ENCODE measurements at places on chromosomes 11 and 22.

DNA sequence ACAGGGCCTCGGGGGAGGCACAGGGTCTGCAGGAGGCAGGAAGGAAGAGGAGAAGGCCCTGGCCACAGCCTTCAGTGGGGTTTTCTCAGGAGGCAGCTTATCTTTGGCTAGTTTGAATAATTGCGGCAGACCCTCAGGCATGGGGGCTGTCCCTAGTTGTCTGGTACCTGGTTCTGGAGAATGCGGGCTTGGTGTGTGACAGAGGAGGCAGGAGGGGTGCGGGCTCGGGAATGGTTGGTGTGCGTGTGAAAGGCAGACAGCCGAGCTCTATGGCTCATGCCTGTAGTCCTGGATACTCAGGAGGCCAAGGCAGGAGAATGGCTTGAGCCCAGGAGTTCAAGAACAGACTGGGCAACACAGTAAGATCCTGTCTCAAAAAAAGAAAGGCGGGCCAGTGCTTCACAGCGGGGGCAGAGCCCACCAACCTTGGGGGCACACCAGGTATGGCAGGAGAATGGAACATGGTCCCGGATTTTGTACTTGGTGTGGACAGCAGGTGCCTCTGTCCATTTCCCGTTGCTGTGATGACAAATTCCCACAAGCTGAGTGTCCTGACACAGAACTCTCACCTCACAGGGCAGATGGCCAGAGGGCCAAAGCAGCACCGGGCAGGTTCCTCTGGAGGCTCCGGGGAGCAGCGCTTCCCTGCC lies 640.6 kb downstream of the TBC1D22A start:
- DNase-seq = no peak

DNA sequence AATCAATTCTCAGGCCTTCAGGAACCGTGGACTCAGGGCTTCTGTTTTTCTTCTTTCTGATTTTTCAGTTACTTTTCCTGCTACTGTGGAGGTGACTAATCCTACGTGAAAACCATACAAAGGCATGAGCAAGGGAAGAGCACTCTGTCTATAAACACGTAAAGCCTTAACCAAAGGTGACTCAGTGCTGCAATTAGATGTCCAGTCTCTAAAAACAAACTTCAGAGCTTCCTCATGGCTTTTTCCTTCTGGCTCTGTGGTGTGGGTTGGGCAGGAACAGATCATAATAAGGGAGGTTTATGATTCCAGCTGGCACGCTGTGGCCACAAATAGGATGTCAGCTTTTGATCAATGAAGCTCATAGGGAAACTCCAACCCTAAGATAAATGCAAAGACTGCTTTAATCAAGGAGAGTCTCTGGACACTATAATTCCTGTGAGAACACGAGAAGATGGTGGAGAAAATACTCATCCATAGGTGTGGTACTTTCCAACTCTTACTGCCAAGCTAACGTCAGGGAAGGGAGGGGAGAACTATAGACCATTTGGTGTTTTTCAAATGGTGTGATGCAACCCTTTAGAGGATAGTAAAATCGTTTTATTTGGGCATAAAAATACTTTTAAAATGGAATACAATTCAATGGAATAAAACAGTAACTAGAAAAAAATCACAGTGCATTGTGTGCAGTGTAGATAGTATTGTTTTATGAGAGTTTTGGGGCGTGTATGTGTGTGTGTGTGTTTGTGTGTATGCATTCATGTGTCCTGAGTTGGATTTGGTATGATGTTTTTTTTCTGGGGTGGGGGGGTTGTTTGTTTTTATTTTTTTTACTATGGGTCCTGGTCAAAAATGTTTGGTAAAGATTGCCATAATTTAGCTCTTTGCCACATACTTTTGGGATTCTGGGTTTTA lies at the start of gene NXPE2:
Gene NXPE2 (plus strand): TSS at position 403 of the 912 bp plus-strand sequence. CDS start 49 bp downstream, at position 452.
- DNase-seq = no peak

DNA sequence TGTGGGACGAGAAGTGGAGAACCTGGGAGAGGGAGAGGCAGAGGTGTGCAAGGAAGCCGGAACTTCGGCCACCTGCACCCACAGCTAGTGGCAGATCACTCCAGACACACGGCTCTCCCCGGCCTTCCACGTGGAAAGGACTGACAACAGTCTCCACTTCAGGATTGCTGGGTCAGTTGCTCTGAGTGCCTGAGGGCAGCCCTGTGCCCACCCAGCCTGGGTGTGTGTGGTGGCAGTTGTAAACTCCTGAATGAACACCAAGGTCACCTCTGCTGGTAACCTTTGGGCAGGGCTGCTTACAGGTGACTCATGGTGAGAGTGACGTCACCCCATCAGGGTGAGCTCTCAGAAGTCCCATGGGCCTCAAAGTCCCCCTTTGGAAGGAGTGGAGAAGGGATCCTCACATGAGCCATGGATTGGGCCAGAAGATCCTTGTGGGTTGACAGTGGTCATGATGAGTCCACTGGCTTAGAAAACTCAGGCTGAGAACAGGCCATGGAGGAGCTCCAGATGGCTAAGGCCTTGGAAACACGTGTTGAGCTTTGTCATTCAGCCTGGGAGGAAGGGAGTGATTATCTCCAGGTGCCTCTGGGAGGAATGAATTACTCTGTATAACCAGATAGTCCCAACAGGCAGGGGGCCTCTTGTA lies 71.3 kb downstream of the BCR start:
- no peak for DNase-seq

DNA sequence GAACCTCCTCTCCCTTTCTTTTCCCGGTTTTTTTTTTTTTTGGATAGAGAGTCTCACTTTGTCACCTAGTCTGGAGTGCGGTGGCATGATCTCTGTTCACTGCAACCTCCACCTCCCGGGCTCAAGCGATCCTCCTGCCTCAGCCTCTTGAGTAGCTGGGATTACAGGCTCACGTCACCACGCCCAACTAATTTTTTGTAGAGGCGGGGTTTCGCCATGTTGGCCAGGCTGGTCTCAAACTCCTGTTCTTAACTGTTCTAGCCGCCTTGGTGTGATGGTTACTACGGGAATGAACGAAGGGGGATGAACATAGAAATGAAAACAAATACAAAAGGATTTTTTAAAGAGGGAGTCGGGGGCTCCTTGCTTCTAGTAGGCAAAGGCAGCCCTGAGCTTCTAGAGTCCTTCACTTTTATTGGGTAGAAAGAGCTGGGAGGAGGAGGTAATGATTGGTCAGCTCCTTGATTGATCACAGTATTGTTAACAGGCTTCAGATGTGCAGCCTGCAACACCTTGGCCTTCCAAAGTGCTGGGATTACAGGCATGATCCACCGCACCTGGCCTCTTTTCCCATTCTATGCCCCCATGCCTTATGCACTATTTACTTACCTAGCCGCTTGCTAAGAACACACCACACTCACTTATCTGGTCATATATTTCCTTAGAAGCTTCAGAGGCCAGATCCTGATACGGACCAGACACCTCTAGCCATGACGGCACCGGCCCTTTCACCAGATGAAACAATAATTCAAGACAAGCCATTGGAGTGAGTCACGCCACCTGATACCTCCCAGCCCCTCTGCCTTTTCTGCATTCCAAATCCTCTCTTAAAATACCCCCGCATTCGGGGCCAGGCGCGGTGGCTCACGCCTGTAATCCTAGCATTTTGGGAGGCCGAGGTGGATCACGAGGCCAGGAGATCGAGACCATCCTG lies 20.7 kb downstream of the SUSD2 start:
- no peak for DNase-seq

GRCh38 chr22:41587347-41587723 lies 2.3 kb downstream of the PMM1 start:
- DNase-seq = no peak

DNA sequence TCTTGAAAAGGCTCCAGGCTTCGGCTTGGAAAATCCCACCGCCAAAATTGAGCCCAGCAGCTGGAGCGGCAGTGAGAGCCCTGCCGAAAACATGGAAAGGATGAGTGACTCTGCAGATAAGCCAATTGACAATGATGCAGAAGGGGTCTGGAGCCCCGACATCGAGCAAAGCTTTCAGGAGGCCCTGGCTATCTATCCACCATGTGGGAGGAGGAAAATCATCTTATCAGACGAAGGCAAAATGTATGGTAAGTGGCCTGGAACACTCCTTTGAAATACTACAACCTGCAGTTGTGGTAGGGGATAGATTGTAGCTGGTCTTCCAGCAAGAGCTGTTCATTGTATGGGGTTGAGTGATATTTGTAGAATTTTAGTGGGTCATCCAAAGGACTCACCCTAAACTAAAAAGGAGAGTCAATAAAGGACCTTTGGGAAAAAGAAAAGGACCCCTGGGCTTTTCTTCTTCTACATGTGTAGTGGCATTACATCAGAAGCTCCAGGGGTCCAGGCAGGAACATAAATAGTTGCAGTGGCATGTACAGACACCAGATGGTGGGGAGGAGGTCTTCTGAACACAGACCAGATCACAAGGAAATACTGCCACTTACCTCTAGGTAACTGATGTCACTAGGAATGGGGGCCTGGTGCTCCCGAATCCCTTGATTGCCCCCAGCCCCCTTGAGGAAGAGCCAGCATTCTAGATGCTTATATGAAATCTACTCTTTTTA lies 90.1 kb downstream of the TEAD1 start:
- no peak for DNase-seq

- DNase-seq = no peak
Measured at GRCh38 chr11:18063862-18064434, 17.9 kb upstream of the TPH1 start.

- DNase-seq = no peak
Measured at GRCh38 chr11:96869207-96869606, 479.4 kb downstream of the JRKL start.

GRCh38 chr11:67700141-67700540 lies 25.7 kb upstream of the ALDH3B2 start:
- DNase-seq = no peak

GRCh38 chr11:14642873-14643696 lies 519 bp upstream of the PDE3B start:
- no peak for DNase-seq

DNA sequence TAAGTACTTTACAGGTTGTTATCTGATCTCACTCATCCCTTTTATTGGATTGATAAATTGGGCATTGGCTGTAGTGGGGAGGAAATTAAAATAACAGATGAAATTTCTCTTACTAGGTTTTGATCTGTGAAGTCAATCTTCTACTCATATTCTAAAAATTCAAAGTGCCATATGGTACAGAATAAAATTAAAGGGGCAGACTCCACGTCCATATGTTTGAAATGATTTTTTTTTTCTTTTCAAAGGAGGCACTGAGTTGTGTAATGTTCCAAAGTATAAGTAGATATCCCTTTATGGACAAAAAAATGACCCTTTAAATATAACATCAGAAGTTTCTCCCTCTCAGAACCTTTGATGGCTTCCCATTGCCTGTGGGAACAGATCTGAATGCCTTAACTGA lies 207.4 kb downstream of the DBX1 start:
- DNase-seq = no peak

GRCh38 chr22:49726022-49726681 lies 101.5 kb downstream of the BRD1 start:
- DNase-seq = no peak

GRCh38 chr11:33912405-33913361 lies 20.8 kb upstream of the LMO2 start:
- DNase-seq = no peak

DNA sequence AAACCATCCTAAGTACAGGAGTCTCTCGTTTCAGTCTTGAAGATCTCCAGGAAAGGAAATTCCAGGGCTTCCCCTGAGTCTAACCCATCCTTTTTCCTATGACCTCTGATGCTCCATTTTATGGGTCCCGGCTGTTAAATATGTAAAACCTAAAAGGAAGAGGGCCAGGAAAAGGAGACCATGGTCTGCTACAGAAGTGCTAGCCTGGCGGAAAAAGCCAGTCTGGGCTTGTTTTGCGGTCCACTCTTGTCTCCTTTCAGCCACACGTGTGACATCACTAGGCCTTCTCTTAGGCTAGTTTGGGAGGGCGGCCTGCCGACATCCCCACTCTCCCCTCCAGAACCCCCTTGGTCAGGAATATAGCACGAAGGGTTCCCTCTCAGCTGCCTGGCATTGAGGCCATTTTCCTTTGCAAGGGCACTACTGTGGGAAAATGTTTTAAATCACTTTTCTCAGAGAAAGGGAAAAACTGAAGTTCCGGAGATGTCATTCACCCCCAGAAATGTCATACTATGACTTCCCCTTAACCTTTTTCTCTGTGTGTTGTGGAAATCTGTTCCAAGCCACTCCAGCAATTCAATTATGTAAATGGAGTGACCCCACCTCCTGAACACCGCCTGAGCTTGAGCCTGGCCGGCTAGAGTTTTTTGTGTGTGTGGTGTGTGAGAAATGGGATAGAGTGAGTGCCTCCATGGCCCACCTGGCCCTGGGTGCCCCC lies 86.9 kb downstream of the UBASH3B start:
- no peak for DNase-seq
